ENCODE measurements at places on chromosomes 2 and 18. TPM values are rescaled to one million over a fixed set of nuclear protein-coding genes. Genes with fewer than 3 reads are reported as not detected.
A peak's percentile ranks its signal among the peaks of the same experiment; 100 is the strongest.

GRCh38 chr2:164080486-164080885 is 344.7 kb upstream of the FIGN start:
- DNase-seq: no peak

GRCh38 chr2:29753671-29754444 is 167.5 kb downstream of the ALK start:
- no peak for DNase-seq

DNA sequence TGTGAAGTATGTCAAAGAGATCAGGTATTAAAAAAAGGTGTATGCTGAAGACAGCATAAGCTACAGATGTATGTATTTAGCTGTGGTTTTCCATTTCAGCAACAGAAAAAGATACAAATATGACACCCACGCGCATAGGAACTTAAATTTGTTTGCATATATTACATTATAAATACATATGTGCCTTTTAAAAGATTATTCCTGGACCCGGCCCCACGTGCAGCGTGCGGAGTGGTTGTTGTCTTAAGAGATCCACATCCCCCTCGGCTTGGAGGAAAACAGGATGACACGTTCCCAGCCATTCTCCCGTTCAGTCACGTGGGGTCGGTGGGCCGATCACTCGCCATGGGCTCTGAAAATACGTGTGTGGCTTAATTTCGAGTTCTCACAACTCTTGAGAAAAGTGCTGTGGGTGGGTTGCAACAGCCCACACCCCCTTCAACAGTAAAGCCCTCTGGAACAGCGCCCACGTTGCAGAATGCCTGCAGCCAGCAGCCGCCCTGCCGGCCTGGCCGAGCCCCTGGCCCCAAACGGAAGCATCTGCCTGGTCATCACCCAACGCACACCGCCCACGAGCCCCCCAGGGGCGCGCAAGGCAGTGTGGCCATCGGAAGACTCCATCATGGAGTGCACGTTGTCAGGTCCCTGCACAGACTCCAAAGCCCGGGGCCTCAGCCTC is 18.6 kb upstream of the KCNG2 start:
- no peak for DNase-seq

DNA sequence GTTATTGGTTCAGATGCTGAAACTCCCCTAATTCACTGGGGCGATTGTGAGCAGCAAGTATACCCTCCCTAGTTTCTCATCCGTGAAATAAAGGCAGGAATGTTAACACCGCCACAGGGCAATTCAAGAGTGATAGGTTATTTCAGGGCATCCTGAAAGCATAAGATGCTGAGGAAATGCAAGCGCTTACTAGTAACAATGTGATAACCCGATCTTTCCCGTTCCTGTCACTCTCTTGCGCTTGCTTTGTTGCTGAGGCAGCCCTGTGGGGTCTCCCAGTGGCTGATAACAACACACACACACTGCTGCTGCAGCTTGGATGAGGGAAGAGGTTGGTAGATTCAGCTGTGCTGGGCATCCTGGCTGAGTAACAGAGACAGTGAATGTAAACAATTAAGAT is 259.3 kb downstream of the AGPS start:
- DNase-seq: no peak

DNA sequence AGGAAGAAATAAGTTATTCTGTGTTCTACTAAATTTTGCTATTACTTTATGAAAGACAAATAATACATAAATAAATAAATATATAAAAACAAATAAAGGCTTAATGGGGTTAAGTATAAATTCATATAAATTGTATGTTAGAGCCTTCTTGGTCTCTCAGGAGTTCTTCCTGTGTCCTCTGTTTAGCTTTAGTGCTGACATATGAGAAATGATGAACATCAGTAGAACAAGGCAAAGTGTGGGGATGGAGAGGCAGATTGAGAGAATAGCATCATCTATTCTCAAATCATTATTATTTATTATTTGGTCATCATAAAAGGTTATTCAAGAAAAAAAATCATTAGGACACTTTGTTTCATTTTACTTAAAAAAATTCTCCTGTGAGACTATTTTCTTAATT is 468.1 kb upstream of the CHST9 start:
- DNase-seq: no peak

GRCh38 chr2:25685741-25686140 is 12.4 kb upstream of the DTNB start:
- no peak for DNase-seq

- DNase-seq: peak; percentile 13
Measured at GRCh38 chr2:23745726-23746105, 181.2 kb downstream of the ATAD2B start.

DNA sequence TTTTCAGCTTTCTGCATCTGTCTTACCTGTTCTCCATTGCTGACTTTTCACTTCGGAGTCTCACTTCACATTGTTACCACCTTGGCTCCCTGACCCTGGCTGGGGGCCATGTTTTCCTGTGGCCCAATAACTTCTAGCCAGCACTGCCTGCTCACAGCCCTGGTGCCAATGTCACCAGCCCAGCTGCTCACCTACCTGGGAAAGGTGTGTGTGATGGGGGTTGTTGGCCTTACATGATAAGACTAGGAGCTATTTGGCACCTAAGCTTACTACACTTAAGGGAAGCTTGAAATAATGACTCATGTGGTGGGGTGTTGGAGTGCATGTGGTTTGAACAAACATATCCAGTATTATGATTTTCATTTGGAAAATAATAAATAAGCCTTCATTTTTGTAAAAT is 37.5 kb upstream of the PGAP1 start:
- DNase-seq: no peak

GRCh38 chr2:64348386-64349130 is 105.4 kb upstream of the LGALSL start:
- no peak for DNase-seq

- no peak for DNase-seq
Measured at GRCh38 chr18:63303547-63303946, 16.0 kb downstream of the BCL2 start.

CNGA3 gene
- not detected for total RNA-seq

PRKAG3 gene
- total RNA-seq: not detected

ACTG2 gene
- total RNA-seq: 3.8 TPM

KIF1A gene
- 1.1 TPM for total RNA-seq

SCYGR4 gene
- total RNA-seq: not detected

MC2R gene
- not detected for total RNA-seq
